Amniotic epithelial cell (primary cell): ENCODE measurements at places on chromosomes 3 and 15.

DNA sequence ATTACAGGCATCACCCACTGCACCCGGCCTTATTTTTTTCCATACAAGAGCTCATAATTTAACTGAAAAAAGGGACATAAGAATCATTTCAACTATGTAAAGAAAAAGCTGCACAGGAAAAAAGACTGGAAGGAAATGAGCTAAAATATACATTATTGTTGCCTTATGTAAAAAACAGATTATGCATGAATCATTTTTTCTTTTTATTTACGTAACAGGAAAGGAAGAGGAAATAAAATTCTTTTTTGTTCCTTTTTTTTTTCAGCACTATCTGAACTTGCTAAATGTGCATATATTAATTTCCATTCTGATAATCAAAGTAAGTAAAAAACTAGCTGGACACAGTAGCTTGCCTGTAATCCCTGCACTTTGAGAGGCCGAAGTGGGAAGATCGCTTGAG is 12.1 kb downstream of the KIF9 start:
- DNase-seq = no peak

DNA sequence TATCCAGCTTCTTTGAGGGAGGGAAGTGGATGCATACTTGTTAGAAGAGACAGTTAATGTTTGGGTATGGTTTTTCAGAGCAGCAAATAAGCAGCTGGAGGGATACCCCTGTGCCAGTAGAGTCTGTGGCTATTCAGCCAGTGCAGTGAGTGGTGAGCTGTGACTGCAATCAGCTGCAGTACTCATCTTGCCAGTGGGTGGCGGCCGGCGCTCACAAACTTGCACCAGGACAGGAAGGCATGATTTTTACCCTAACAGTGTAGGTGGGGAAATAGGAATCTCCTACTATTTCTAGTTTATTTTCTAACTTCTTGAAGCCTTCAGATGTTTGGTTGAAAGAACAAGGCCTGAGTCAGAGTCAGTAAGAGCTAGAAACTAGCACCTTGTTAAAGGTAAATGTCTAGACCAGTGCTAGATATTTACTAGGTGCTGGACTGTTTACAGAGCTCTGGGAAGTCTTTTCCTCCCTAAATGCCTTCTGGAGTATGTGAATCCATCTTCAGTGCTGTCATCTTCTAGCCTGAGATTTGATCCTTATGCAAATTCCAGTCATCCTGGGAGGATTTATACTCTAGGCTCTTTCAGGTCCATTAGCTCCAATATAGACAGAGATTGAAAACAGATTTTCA is 23.6 kb downstream of the TIMP4 start:
- peak; percentile 61 for DNase-seq

DNA sequence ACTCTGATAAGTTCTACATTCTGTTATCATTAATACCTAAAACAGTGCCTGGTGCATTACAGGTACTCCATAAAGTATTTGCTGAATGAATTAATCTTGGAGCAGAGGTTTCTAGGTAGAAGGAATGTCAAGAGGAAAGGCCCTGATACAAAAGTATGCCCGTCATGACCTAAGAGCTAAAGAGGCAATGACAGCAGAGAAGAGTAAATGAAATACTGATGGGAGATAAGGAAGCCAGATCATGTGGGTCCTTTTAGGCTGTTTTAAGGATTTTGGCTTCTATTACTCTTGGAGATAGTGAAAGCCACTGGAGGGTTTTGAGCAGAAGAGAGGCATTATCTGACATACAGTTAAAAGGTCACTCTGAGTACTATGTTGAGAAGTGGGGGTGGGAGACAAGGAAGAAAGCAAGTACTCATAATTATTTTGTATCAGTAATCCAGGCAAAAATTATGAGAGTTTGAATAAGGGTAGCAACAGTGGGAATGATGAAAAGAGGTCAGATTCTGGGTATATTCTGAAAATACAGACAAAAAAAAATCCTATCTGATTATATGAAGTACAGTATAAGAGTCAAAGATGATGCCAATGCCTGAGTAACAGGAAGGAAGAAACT is 48.3 kb downstream of the DENND4A start:
- DNase-seq = peak; percentile 17

DNA sequence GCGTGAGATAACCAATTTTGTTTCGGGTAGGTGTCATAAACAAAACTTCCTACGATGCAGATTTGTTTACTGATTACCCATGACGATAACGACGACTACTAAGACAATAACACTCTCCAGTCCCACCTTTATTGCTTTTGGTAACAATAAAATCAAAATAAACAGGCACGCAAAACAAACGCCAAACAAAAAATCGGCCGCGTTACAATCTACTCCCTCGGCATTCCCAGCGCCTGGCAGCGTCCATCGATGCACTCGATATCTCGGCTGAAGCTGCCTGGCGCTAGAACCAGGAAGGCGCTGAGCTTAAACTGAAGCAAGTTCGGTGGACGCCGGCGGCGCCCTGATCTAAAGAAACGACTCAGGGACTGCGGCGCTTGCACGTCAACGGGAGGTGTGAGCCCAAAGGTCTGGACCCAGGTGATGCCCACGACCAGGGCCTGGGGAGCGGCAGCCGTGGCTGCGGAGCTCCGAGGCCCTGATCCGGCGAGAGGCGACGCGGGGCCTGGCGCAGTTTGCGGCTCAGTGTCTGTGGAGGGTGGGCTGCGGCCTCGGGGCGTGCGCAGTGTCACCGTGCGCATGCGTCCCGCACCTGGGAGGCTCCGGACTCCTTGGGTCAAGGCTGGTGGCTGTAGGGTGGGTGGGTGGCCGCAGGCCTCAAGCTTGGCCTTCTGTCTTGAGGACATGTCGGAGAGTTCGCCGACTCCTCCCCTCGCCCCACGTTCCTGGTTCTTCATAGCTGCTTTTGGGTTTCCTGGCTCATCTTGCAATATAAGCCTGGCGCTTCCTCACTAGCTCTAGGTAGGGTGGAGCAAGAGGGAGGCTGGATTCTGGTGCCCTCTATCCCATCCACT is at the start of gene RSRC1:
Gene RSRC1, plus strand, starts transcription at position 286 of the 854 bp plus-strand sequence. CDS start 12,016 bp downstream, outside the sequence.
- DNase-seq = peak; percentile 87

DNA sequence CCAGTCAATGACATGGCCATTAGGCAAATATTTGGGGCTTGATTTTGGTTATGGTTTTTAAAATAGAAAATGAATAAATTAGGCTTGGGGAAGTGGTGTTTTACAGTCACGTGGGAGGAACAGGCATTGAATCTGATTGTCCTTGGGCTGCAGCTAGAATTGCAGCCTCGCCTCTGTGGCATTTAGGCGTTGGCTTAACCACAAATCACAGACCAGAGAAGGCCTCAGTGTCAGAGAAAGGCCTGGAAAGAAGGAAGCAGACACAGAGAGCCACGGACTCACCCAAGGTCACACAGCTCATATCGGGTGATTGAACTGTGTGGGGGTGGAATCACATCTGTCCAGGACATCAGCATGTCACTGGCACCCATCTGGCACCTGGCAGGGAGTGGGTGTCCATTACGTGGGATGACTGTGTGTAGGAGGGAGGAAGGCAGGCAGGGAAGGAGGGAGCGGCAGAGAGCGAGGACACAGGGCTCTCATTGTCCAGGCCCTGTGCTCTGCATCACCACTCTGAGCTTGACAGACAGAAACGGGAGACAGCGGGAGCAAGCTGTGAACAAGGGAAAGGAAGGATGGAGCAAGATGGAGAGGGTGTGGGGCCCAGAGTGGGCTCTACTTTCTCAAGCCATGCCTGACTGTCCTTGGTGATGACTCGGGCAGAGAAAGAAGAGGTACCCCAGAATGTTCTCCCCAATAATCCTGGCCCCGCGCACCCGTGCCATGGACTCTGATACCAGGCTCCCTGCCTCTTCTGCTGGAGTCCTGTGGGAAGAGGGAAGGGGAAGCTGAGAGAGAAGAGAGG is 186.4 kb downstream of the FAM43A start:
- peak; percentile 13 for DNase-seq

DNA sequence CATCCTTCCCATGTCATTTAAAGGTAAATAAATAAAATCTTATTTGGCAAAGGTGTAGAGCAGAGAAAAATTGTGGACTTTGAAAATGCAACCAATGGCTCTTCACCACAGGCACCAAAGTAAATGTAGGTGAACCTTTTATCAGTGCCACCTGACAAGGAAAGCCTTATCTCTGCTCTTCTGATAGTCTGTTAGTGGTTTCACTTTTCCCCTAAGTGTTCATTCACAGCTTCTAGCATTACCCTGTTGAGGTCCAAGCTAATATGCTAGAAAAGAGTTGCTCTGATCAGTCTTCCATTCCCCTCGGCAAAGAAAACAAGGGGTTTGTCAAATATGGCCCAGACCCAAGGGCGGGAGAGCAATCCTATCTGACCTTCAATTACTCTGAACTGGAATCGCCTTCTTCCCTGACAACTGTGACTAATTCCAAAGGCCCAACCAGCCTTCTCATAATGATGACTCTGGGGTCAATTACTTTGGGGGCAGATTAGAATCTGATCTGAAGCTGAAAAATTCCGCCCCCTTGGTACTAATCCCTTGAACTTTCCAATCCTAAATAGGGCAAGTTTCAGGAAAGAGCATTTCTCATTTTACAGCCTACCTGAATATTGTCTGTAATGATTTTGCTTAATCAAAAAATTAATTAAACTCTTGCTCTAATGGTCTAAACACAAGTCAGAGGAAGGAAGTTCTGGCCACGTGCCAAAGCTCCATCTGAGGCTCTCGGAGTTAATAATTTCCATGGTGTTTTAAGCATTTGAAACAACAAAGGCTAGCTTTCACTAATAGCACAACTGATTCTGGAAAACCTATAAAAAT is 52.4 kb downstream of the SETMAR start:
- no peak for DNase-seq

DNA sequence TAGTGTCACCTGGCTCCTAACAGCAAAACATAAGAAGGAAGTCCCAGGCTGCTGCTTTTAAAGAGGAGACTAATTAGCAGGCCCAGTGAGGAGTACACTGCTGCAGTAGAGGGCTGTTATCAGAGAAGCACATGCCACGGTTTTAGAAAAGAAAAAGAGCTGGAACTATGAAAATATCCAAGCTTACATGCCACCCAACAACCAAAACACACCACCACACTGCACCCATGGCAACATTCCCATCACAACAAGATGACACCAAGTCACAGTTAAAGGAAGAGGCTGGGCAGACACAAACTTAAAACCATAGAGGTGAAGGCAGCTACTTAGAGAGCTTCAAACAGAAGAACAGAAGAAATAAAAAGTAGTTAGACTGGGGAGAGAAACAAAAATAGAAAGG is 37.0 kb downstream of the NPTN start:
- DNase-seq = no peak

GRCh38 chr15:100809587-100809986 is 70.0 kb upstream of the ALDH1A3 start:
- peak; percentile 57 for DNase-seq

DNA sequence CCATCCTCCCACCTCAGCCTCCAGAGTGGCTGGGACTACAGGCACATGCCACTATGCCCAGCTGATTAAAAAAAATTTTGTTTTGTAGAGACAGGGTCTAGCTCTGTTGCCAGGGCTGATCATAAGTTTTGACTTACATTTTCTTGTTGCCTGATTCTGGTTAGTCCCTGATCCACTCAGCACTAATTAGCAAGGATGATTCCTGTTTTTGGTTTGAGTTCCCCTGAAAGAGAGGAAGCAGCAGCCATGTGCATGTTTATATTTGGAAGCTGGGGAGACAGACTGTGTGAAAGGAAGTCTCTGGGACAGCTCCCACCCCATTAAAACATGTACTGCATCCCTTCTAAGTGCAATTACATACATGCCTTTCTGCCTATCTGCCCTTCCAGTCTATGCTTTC is 3.6 kb upstream of the NCK1 start:
- DNase-seq = no peak

GRCh38 chr15:56719774-56720555 is 13.3 kb downstream of the ZNF280D start:
- peak; percentile 36 for DNase-seq

DNA sequence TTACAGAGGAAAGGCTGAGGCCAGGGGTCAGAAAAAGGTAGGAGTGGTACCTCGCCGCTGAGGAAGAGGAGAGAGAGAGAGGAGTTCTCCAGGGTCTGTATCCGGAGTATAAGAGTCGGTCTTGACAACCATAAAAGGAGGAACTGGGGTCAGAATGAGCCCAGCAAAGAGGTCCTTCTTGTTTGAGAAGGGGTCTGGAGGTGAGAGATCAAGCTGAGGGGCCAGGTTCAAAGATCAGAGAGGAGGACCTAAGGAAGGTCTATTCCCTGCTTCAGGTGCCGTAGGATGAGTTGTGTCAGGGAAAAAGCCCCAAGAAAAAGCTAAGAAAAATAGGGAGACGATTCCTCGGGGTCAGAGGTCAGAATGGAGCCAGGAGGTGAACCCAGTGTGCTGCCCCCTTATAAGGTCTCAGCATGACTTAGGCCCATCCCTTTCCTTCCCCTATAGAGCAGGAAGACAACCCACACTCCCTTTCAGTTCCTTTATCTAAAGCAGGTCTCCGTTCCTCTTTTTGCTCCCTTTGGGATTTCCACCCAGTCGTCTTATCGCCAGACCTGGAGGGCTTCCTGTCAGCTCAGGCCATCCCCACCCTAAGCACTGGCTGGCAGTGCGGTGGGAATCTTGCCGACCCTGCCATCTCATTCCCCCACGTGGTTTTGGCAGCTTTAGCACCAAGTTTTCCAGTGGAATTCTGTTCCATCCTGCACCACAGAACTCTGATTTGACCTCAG is 651 bp downstream of the MTMR14 start:
- DNase-seq = no peak

- peak; percentile 5 for DNase-seq
Measured at GRCh38 chr3:138569090-138569489, 25.0 kb downstream of the CEP70 start.

- DNase-seq = peak; percentile 43
Measured at GRCh38 chr15:55108858-55109518, 87.8 kb downstream of the RSL24D1 start.

- no peak for DNase-seq
Measured at GRCh38 chr15:22995795-22996194, 15.6 kb upstream of the CYFIP1 start.

DNA sequence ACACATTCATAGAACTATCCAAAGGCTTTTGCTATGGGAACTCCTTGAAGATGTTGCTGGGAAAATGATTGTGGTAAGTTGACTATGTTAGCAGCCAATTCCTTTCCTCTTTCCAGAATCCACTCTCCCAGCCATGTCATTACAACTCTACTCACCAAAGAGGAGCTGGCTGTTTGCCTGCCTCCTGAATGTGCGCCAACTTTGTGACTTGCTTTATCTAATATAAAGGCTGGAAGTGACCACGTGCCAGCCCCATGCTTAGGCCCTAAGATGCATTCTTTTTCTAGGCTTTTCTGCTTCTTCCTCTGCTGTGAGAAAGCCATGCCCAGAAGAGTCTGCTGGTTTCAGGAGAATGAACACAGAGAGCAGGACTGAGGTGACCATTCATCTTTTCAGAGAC is 182.2 kb downstream of the GABRB3 start:
- DNase-seq = no peak
